ENCODE measurements at places on chromosomes 5 and 9.

DNA sequence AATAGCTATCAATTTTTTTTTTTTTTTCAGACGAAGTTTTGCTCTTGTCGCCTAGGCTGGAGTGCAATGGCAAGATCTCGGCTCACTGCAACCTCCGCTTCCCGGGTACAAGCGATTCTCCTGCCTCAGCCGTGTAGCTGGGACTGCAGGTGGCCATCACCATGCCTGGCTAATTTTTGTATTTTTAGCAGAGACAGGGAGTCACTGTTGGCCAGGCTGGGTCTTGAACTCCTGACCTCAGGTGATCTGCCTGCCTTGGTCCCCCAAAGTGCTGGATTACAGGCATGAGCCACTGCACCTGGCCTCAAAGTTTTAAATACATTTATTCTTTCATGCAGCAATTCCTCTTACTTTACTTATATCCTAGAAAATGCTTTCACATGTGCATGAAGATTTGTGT, 17.6 kb downstream of the TRIM14 start:
- DNase-seq = no peak

DNA sequence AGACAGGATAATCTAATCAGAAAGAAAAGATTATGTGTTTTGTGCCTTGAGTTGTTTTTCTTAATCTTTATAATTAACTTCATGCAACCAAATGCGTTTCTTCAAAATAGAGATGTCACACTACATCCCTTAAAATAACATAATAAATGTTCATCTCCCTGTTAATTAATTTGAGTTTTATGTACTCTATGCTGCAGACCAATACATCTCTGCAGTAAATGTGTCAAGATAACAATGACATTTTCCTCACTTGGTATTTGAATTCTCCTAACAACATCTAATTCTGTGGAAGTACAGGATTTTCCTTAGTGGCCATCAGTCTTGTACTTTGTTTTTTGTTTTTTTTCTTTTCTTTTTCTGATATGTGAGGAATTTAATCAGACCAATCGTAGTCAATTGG, 279.2 kb upstream of the TYRP1 start:
- DNase-seq = no peak

GRCh38 chr9:75265525-75265972, 177.2 kb downstream of the OSTF1 start:
- DNase-seq = no peak

GRCh38 chr5:132190161-132190817, 37.4 kb downstream of the P4HA2 start:
- DNase-seq = no peak

DNA sequence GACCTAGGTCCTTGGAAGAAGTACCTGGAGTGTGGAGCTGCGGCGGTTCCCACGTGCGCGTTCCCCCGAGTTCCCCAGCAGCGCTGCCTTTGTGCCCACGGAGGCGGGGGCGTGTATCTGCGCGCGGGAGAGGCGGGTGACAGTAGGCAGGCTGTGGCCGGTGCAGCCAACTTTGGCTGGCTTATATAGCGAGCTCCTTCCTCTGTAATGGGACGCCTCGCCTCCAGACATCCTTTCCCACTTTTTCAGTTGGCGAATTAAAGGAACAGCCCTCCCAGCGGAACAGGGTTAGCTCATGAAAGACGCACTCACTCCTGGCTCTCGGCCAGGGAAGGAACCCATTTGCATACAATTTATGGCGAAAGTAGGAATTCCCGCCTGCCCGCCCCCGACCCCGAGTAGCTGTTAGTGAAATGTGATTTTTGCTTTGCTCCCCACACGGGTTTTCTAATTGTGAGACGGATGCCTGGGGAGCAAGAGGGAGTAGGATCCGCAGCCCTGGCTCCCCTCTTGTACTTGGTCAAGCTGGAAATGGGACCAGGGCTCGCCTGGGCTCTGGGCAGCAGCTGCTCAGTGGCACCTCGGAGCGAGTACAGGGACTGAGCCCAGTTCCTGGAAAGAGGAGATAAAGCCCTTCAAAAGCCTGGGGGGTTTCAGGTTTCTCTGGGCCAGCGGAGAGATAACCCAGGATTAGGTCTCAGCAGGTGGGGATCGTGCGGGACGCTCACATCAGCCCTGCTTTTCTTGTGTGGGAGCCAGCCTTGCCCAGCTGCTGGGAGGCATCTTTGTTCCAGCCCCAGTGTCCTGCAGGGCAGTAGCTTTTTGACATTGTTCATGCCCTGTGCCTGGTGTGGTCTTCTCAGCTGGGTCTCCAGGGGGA, at the start of gene TNC:
Gene TNC, minus strand, starts transcription at position 159 of the 880 bp plus-strand sequence. CDS start 27,139 bp downstream, outside the sequence.
- DNase-seq = peak; percentile 88

Data from left lung (tissue), 14 donors.